ENCODE measurements at places on chromosomes 12 and 14.

DNA sequence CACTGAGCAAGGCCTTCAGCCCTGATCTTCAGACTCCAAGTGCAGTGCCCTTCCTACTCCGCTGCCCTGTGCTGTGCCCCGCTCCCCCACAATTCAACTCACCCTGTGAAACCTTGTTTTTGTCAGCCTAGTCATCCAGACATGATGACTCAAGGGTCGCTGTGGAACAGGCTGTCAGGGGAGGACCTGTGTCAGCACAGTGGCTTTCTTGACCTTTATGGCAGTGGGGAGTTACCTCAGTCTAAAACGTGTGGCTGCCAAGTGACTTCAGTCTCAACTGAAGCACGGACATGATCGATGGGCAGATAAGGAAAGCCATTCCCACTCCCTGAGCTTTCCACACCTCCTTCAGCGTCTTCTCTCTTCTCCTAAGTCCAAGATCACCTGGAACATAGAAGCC, 16.3 kb upstream of the FLVCR2 start:
- no peak for DNase-seq

- no peak for DNase-seq
These were observed 905.1 kb upstream of the USP15 start for GRCh38 chr12:61355105-61355504.

GRCh38 chr12:49827401-49828099, 663 bp downstream of the NCKAP5L start:
- peak; percentile 34 for DNase-seq

DNA sequence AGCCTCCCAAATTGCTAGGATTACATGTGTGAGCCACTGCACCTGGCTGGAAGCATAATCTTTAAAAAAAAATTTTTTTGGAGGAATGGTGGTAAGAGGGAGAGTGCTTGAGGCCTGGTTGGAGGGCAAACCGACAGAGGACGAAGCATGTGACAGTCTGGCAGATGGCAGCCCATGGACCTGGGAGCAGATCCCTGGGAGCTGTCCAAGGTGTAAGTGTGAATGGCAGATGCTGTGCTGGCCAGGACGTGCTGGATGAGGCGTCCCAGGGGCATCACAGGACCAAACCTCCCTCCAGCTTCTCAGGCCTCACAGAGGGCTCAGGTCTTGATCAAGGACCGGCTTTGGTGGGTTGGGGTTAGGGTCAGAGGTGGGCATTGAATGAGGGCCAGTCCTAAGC, 128.4 kb upstream of the NCOR2 start:
- no peak for DNase-seq

DNA sequence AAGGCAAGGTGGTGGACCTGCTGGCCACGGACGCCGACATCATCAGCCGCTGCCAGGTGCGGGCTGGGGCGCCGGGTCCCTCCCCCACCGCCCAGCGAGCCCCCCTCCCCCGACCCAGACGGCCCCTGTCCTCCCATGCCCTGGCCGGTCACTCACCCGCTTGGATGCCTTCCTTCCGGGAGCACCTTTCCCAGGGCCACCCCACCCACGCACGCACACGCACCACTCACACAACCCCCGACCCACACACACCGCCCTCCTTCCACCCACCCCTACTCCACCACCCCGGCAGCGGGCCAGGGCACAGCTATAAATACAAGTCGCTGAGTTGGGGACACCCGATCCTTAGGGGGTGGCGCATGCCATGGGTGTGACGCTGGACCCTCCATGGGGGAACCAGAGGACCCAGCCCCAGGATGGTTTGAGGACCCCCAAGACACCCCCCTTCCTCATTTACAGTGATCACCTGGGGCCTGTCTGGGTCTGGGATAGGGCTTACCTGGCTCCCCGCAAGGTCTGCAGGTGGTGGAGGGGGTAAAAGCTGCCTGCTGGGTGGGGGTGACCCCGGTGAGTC, 465 bp downstream of the ADSS1 start:
- DNase-seq: no peak

- no peak for DNase-seq
These were observed 2.1 kb upstream of the UBC start for GRCh38 chr12:124916374-124917134.

DNA sequence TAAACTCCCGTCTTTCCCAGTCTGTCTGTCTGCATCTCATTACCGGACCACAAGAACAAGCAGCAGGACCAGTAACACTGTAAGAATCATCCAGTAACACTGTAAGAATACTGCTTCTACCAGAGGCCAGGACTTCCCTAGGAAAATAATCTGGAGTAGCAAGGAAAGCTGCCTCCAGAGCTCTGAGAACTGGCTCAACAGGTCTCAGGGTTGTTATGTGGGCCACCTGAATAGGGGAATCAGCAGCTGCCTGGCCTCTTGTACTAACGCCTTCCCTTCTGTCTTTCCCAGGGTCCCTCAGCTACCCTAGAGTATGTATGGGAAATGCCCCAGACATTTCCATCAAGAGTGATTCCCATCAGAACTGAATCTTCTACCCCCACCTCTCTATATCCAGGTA, 954 bp upstream of the SLC39A2 start:
- DNase-seq: no peak
